ENCODE measurements at places on chromosomes 11 and 22.

GRCh38 chr22:44624689-44625420 is 77.1 kb upstream of the PRR5 start:
- no peak for DNase-seq

DNA sequence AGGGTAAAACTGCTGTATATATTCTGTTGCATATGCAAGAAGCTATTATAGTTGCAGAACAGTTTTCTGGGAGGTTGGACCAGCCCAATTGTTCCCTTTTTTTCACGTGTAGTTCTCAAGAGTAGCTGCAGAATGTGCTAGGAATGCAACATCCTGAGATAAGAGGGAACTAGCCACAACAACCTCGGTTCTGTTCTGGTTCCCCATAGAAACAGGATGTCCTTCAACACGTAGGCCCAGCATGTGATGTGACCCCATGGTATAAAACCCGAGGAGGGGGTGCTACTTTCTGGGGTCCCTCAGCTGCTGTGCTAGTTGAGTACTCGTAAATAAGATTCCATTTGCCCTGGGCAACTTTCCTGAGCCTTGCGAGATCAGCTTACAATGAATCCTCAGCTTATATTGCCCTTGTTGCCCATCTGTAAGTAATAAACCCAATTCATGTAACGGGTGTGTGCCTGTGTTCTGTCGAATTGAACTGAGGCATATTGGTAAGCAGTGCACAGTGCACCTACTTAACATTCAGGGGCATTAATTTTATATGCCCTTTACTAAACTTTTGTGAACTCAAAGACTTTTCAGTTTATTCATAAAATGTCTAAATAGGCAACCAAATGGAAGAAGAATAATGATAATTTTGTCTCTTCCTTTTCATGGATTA is 23.0 kb upstream of the TRAF6 start:
- no peak for DNase-seq

DNA sequence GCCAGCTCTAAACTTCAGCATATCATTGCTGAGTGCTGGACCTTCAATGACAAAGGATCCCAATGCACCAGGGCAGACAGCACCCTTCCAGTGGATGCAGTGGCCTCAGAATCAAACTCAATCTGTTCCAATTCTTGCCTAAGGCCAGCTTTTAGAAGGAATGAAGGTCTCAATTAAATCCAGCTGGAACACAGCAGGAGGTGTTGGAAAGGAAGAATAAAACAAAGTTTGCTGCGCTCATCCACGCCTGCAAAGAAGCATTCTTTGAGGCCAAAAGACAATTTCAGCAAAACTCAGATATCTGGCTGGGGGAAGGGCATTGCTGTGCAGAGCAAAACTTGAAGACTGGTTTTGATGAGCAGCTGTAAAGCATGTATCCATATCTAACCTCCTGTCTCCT is 120.7 kb downstream of the CCDC81 start:
- no peak for DNase-seq

- peak; percentile 2 for DNase-seq
Measured at GRCh38 chr22:43812890-43813289, 785 bp upstream of the EFCAB6 start.

DNA sequence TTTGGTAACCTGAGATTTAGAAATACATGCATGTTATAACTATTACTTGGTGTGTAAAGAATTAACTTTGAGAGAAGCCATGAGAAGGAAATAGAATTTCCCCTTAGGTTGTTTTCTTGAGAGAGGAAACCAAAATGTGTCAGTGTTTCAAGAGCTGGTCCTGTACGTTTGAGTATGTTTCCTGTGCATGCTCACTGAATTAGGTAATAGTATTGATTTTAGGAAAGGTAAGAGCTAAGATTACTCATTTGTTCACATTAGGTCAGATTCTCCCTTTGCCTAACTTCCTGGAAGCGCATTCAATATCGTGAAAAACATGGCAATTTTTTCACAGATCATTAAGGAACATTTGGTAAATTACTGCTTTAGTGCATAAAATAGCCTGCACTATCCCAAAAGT is 49.3 kb upstream of the RDX start:
- DNase-seq = peak; percentile 90

DNA sequence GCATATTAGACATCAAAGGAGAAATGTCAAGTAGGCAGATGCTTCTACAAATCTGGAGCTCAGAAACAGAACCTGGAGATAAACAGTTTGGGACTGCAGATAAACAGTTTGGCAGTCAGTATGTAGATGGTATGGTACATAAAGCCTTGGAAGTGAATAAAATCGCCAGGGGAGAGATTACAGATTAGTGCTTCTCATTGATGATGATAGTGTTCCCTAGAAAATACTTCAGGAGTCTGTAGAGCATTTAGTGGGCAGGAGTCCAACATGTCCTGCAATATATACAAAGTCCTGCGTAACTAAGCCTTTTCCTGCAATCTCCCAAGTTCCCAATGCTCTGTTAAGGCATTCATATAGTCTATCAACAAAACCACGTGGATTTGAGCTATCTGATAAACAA is 35.2 kb downstream of the NARS2 start:
- no peak for DNase-seq

DNA sequence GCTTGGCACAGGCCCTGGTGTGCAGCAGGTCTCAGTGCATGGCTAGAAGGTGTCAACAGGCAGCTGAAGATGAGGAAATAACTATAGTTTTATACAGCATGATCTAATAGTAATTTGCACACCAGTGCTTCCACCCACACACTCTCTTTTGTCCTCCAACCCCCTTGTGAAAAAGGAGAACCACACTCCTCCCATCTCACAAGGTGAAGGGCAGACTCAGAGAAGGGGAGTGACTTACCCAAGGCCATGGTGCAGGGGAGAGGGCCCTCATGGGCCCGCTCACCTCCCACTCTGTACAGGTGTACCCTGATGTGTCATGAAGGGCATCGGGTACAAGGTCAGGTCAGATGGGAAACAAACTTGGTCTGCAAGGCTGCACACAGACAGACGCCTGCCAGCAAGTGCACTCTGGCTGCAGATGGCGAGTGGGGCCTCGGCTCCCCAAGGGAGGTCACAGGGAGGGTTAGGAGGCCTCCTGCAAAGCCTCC is 53.4 kb downstream of the DGCR2 start:
- no peak for DNase-seq

GRCh38 chr11:111439901-111440300 is 60.8 kb upstream of the POU2AF1 start:
- DNase-seq = no peak

DNA sequence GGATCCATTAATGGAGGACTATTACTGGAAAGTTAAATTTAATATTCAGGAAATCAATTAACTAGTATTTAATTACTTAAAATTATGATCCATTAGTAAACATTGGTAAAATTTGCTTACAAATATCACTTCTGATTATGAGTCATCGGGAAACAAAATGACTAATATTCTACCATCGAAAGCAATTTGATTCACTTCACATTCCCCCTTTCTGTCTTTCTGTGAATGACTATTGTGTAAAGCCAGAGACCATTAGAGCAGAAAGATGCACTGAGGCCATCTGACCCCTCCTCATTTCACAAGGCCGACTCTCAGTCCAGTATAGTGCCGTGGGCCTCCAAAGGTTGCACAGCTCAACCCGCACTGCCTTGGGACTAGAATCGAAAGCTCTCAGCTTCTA is 619.0 kb downstream of the OPCML start:
- peak; percentile 1 for DNase-seq

GRCh38 chr11:115217726-115218311 is 286.4 kb downstream of the CADM1 start:
- peak; percentile 39 for DNase-seq

- DNase-seq = no peak
Measured at GRCh38 chr11:79304599-79305212, 136.1 kb downstream of the TENM4 start.

- no peak for DNase-seq
Measured at GRCh38 chr11:61833926-61834277, 5.8 kb downstream of the FADS2 start.

DNA sequence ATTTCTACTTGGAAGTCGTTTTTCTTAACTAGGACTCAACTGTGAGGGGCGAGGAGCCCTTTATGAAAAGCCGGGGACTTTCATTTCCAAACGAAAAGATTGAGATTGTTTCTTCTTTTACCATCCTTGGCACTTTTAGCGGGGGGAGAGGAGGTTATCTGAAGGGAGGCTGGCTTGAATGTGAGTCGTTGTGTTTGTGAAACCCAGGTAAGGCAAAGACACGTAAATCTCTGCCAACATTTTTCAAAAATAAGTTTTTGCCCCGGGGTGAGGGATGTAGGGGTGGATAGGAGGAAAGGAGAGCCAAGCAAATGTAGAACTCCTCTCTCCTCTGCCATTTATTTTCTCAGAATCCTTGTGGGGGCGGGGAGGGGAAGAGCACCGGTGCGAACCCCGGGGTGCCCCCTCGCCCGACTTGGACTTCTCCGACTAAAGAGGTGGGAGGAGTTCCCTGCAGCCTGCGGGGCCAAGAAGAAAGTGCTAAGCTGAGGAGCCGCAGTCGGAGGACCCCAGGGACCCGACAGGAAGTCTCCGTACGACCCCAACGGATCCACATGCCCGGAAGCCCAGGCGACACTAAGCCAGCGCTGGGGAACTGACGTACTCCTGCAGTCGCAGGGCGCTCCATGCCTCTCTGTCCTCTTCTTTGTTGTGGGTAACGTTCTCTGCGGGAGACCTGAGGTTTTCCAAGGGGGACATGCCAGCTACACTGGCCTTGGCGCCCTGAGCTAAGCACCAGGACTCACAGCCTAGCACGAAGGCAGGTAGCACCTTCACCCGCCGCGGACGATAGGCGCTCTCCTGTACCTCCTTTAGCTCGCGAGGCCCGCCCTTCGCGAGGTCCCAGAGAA is 2.4 kb upstream of the WT1 start:
- DNase-seq = no peak

DNA sequence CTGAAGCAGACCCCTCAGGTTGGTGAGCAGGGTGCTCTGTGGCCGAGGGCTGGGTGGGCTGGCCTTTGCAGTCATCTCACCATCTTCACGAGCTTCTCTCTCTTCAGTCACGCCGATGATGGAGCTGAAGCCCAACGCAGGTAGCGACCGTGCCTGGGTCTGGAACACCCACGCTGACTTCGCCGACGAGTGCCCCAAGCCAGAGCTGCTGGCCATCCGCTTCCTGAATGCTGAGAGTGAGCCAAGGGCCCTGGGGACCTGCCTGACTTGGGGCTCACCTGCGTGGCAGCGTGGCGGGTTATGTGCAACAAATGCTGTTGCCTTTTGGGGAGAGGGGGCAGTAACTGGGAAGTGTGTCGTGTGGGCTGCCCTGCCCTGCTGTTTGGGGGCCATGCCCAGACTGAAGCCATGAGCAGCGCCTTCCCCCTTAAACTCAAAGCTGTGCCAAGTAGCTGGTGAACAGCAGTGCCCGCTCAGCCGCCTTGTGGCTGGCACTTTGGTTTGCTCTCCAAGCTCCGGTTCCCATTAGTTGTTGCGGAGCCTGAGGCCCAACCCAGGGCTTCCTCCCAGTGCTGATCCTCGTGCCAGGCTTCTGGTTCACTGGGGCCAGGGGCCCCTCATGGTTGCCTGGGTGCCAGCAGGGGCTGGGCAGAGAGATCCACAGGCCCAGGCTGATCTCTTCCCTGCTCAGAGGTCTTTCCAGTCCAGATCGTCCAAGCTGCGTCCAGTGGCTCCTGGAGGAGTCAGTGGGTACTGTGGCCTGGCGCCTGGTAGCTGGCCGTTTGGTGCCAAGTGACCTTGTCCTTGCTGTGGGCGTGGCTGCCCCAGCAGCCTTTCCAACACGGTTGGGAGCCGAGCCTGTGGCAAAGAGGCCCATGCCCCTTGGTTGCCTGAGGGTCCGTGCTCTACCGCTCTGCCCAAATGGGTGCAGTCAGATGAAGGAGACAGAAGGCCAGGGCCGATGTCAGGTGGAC is 6.1 kb upstream of the ZDHHC8 start:
- no peak for DNase-seq

GRCh38 chr11:36803084-36803483 is 205.0 kb upstream of the RAG2 start:
- DNase-seq = no peak

DNA sequence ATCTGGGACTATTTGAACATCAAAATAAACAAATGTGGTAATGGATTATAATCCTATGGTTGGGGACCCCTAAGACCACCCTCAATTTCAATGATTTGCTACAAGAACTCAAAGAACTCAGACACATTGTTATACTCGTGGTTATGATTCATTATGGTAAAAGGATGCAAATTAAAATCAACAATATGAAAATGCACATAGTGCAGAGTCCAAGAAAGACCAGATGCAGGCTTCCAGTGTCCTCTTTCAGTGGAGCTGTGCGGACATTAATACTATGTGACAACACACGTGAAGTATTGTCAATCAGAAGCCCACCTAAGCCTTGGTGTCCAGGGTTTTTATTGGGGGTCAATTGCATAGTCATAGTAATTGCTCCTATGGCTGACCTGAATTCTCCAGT is 9.2 kb upstream of the QSER1 start:
- no peak for DNase-seq
